ENCODE measurements at places on chromosomes 11 and 22.
A peak's percentile ranks its signal among the peaks of the same experiment; 100 is the strongest.

GRCh38 chr11:45026835-45027234 lies 76.2 kb upstream of the TP53I11 start:
- DNase-seq: no peak

GRCh38 chr11:69416762-69417698 lies 64.4 kb upstream of the LINC01488 start:
- DNase-seq: no peak

- DNase-seq: no peak
These were observed 45.9 kb upstream of the ARFGAP3 start for GRCh38 chr22:42902875-42903510.

DNA sequence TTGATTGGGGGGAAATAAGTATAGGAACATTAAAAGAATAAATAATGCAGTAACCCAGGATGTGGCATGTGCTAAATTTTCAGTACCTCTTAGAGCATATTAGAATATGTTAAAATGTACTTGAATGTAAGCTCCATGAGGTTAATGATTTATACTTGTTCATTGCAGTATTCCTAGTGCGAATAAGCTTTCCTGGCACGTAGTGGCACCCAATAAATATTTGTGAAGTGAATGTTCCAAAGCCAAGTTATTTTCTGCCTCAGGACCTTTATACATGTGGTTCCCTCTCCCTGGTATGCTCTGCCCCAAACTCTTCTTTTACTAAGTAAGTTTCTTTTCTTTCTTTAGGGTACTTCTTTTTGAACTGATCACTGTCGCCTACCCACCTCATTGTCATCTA lies 118.8 kb downstream of the DBX1 start:
- DNase-seq: no peak

GRCh38 chr22:39728236-39728860 lies 157.8 kb downstream of the CACNA1I start:
- DNase-seq: no peak

- peak; percentile 57 for DNase-seq
These were observed 11.0 kb downstream of the MPZL3 start for GRCh38 chr11:118240999-118241763.

GRCh38 chr11:95739108-95739938 lies 50.3 kb downstream of the FAM76B start:
- DNase-seq: no peak

DNA sequence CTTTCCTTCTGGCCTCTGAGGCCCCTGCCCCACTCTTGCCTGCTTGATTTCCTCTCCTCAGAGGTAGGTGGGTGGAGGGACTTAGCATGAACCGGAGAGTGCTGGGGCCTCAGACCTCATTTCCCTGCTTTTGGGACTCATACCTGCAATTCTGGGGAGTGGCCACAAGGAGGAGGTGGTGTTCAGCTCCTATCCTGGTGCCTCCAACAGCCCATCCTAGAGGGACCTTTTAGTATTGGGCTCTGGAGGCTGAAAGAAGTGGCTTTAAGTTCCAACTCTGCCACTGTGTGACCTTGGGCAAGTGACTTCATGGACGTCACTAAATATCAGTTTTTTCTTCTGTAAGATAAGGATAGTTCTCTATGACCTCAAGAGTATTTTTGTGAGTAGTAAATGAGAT lies 98.6 kb downstream of the KIAA1671 start:
- DNase-seq: no peak

DNA sequence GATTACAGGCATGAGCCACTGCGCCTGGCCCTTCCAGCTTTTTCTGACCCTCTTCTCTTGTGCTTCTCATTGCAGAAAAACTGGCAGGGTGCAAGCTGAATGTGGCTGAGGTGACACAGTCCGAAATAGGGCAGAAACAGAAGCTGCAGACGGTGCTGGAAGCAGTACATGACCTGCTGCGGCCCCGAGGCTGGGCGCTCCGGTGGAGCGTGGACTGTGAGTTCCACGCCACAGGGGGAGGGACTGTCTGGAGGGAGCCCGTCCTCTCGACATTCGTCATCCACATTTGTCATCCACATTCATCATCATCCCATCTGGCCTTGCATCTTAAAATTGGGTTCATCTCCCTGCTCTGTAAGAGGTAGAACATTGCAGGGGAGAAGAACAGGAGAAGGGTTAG lies 49.3 kb upstream of the PARVG start:
- DNase-seq: no peak

DNA sequence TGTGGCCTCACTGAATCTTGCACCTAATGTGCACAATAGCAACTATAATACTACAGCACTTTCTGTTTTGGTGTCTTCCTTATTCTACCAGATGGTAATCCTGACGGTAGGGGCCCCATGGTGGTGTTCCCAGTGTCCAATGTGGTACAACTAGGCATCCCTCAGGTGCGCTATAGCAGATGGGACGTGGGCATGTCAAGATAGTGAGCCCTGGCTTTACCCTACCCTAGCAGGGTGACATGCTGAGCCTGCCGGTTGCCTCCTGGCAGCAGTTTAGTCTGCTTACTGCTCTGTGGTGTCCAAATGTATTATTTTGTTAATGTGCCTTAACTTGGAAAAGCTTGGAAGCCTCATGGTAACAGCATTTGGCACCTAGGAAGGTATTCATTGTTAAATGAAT lies 19.2 kb downstream of the ACO2 start:
- no peak for DNase-seq

DNA sequence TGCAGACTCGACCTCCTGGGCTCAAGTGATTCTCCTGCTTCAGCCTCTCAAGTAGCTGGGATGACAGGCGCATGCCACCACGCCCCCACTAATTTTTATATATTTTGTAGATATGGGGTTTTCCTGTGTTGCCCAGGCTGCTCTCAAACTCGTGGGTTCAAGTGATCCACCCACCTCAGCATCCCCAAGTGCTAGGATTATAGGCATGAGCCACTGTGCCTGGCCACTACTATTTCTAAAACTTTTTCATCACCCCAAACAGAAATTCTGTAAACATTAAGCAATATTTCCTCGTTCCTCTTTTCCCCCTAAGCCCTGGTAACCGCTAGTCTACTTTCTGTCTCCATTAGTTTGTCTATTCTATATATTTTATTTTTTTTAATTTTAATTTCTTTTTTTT lies 9.0 kb upstream of the ATG16L2 start:
- DNase-seq: no peak

- DNase-seq: peak; percentile 41
These were observed 4.5 kb downstream of the OR5B21 start for GRCh38 chr11:58503361-58503856.

DNA sequence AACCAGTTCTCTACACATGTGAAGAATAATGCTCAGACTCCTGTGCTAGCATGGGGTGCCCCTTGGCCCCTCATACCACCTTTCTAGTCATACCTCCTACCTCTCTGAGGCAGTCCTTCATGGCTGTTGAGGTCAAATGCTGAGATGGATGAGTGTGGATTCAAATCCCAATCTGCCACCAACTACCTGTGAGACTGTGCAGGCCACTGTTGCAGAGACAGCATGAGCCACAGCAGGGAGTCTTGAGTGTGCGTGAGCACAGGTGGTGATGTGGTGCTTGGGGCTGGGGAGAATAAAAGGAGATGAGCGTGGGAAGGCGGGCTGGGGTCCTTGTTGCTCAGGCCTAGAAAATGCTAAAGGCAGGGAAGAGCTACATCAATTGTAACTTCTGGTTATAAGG lies 218.0 kb upstream of the E2F8 start:
- DNase-seq: no peak

GRCh38 chr22:20834206-20834605 lies 24.4 kb downstream of the PI4KA start:
- no peak for DNase-seq

- no peak for DNase-seq
These were observed 8.6 kb downstream of the THYN1 start for GRCh38 chr11:134244593-134244992.

- DNase-seq: no peak
These were observed 13.0 kb downstream of the SMTN start for GRCh38 chr22:31094021-31094551.

GRCh38 chr11:76674517-76675400 lies 4.2 kb upstream of the LRRC32 start:
- DNase-seq: peak; percentile 35

DNA sequence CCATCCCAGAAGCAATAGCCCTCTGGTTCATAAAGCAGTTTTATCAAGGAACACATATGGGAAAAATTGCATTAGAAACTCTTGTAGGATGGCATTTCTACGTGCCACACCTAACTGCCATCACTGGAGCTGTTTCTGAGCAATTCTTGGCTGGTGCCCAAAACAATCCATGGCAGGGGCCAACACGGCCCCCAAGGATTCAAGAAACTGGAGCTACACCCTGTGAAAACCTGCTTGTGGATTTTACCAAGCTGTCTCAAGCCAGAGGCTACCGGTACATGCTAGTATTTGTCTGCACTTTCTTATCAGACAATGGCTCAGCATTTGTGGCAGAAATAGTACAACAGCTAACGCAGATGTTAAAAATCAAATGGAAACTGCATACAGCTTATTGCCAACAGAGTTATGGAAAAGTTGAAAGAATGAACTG lies 42.4 kb upstream of the GLYAT start:
- DNase-seq: no peak

GRCh38 chr11:127345819-127346459 lies 345.4 kb upstream of the KIRREL3 start:
- DNase-seq: no peak

GRCh38 chr11:32561835-32562234 lies 21.8 kb upstream of the EIF3M start:
- DNase-seq: no peak

DNA sequence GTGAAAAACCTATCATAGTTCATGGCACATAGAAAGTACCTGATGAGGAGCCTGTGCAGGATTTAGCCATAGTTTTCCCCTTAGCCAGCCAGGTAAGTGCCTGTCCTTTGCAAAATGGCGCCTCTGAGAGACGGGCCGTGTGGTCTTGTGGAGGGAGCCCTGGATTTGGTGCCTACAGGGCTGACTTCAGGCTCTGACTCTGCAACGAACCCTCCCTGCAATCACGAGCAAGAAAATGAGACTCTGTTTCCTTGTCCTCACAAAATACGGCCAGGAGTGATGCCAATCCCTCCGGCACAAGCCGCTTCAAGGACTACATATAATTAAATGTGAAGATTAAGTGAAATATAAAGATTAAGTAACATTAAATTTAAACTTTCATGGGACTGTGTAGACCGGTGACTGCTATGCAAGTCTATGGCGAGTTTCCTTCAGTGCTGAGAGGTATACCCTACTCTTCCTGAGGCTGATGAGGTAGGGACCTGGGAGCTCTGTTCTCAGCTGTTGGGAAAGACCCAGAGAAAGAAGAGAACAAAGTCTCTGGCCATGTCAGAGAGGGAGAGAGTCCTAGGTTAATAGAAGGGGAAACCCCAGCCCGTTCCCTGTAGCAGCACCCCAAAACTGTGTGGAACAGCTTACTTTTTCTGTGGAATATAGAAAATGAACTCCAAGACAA lies 6.1 kb upstream of the CXCR5 start:
- DNase-seq: no peak

GRCh38 chr11:113778111-113778910 lies 1.3 kb upstream of the CLDN25 start:
- DNase-seq: no peak

DNA sequence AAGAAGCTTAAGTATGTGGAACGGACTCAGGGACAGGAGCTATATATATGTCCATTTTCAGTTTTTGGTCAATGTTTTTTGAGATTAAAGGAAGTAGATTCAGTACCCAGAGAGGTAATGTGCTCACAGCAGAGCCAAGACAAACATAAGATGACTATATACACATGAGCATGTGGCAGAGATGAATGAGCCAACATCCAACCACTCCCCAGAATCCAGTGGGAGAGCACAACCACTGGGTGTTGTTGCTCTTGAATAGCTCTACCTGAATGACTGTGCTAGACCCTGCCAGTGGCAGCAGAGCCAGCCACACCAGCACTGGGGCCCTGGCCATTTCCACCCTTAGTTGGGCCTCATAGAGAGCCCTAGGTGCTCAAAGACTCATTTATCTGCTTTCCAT lies 10.7 kb upstream of the SYTL2 start:
- no peak for DNase-seq
